GM23338 (cell line): ENCODE measurements at places on chromosomes 16 and 17. TPM values are rescaled to one million over a fixed set of nuclear protein-coding genes. Genes with fewer than 3 reads are reported as not detected.

- H3K27me3 ChIP-seq: no peaks in the 10 kb centered on the region
- no peaks in the 10 kb centered on the region for H3K36me3 ChIP-seq
- DNase-seq: no peak
- peaks cover 57% of the 10 kb centered on the region for H3K4me1 ChIP-seq
- peak overlapping the region; percentile 76; the same call in 1 of the 2 replicates for H3K27ac ChIP-seq
Measured at GRCh38 chr17:32516940-32517701, 30.3 kb downstream of the CDK5R1 start.

DNA sequence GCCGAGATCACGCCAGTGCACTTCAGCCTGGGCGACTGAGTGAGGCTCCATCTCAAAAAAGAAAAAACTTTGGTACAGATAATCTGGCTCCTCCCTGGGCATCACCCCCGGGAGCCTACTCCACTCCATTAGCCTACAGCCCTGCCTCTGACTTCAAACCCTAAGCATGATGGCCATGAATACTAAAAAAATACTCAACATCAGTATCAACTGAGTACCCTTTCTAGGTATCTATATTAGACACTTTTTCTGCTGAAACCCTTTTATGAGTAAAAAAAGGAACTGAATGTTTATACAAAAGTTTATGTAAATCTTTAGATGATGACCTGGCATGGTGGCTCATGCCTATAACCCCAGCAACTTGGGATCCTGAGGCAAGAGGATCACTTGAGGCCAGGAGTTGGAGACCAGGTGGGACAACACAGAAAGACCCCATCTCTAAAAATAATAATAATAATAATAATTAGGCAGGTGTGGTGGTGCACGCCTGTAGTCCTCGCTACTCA, 6.9 kb downstream of the RDM1 start:
- no peaks in the 10 kb centered on the region for H3K27me3 ChIP-seq
- H3K4me3 ChIP-seq: no peak overlapping the region
- H3K4me1 ChIP-seq: no peaks in the 10 kb centered on the region
- no peak for DNase-seq

C17orf78 gene
- not detected in 2 replicates for total RNA-seq

KRTAP3-2 gene
- not detected in 2 replicates for total RNA-seq

KRT32 gene
- not detected in 2 replicates for total RNA-seq

FBXL20 gene
- total RNA-seq: 6.9 and 7.7 TPM in 2 replicates
